ENCODE measurements at places on chromosomes 7 and 10.

- DNase-seq = no peak
Measured at GRCh38 chr7:25068502-25069213, 56.4 kb downstream of the CYCS start.

DNA sequence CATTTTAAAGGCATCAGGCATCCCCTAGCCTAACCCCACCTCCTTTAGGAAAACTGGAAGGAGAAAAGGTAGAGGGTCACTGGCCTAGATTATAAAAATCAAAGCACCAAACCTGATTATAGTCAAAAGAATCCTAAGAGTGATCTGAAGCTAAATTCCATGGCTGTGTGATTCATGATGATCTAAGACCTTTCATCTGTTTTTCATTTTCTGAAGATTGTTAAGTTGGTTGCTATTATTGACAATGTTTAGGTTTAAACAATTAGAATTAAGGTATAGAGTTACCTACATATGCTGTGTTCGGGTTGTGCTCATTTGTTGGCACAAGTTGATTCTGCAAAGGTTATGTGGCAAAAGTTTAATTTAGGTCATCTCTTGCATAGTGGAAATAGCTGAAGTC lies 148.7 kb downstream of the BICC1 start:
- DNase-seq = no peak

- DNase-seq = no peak
Measured at GRCh38 chr10:70884741-70885140, 3.6 kb downstream of the PCBD1 start.

- no peak for DNase-seq
Measured at GRCh38 chr7:121385056-121385799, 10.9 kb downstream of the FAM3C start.

- peak; percentile 20 for DNase-seq
Measured at GRCh38 chr7:47379629-47380324, 202.1 kb downstream of the TNS3 start.

DNA sequence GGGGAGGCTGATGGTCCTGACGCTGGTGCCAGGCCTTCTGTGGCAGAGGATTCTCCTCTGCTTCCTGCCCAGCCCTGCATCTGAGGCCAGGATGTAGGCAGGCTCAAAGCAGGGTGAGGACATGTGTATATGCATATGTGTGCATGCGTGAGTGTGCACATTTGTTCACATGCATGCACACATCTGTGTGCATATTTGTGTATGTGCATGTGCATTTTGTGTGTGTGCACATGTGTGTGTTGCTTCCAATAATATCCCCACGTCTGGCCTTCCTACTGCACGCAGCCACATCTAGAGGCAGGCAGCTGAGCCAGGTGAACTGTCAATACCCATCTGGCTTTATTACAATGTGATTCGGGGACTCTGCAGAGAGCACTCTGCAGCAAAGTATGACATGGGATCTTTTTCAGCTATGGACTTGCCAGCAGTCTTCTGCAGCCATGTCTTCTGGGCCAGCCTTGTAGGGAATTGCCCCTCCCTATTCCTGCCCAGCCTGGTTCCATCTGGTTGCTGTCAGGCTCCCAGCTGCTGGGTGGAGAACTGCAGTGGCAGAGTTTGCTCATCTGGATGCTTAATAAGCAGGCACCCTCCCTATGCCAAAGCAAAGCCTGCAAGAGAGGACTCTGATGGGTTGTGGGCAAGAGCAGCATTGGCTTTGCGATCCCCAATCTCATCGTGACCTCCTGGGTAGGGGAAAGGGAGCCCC lies 140.7 kb downstream of the PFKFB3 start:
- DNase-seq = no peak

GRCh38 chr10:125983161-125983560 lies 86.8 kb downstream of the FANK1 start:
- DNase-seq = no peak

- no peak for DNase-seq
Measured at GRCh38 chr10:68633816-68634466, 73.8 kb downstream of the TET1 start.

DNA sequence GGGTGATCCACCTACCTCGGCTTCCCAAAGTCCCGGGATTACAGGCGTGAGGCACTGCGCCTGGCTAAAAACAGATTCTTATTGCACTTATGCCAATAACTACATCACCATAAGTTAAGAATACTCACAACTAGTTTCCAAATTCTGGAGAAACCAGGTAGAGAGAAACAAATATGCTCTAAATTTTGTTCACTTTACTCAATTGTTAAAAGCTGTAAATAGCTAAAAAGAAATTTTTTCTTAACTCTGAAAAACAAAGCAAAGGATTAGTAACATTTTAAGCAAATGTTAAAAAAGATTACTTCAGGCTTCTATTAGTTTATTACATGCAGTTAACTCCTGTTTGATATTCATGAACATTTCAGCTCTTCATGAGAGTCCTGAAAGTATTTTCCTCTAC lies 28.3 kb upstream of the ZMIZ2 start:
- DNase-seq = no peak

GRCh38 chr10:72802332-72802731 lies 91.2 kb upstream of the OIT3 start:
- DNase-seq = no peak

DNA sequence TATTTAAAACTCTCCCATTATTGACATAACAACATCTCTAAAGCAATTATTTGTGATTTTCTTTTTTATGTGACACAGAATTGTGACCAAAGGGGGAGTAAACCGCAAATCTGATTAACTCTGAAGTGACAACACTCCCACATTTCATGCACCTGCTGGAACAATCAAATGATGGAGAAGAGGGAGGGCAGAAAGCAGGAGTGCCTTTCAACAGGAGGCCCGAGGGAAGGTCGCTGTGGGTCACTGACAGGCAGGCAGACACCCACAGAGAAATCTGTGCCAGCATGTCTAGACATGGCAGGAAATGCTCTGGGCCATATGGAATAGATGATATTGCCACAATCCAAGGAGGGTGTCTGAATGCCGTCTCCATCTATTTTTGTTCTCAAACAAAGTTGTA lies 247.3 kb downstream of the DOCK4 start:
- no peak for DNase-seq

GRCh38 chr10:74912682-74913081 lies 86.3 kb downstream of the KAT6B start:
- DNase-seq = no peak

DNA sequence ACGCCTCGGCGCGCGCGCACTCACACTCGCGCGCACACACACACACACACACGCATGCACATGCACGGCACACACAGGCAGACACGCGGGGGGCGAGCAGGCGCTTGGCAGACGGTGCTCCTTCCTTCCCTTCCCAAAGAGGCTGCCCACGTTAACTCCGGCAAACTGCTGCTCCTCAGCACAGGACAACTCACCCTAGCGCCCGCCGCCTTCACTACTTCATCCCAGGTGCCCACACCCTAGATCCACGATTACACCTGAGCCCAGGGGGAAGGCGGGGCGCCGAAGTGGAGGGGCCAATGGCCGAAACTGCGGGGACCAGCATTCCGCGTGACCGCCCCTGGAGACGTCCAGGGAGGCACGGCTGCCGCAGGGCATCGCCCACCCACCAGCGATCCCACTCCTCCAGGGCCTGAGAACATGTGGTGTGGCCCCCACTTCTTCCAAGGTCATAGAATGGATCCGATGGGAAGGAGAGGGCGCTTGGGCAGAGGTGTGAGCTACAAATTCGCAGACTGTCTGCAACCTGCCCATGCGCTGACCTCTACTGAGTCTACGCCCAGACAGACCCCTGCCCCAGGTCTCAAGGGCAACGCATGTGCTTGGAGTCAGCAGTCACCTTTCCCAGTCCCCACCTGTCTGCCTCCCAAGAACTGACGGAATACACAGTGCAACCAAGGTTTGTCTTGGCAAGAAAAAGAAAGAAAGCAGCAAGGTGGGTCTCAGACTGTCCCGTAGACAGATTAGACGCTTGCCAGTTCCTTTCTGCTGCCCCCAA lies 74.6 kb downstream of the CALN1 start:
- DNase-seq = no peak

DNA sequence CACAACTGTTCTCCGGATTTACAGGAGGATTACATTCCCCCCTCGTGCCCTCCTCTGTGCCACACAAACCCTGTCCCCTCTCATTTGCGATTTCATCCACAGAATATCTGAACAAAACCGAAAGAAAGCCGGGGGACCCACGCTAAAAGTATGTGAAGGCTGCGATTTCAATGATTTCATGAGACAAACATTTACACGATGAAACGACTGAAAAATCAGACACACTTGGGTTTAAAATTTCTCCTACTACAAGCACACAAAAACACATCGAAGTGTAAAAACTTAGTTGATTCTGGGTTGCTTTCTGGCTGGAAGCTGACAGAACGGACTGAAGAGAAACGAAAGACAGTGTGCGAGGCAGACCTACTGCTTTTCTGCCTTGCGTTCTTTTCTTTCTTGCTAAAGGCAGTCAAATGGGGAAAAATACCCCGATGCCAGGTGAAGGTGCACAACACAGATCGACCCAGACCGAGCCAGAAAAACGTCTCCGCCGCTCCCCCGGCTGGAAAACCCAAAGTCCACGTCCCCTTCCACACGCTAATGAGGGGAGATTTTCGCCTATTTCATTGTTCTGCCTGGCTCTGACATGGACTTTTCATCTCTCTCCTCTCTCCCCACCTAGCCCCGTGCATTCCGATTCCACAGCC lies 1.2 kb downstream of the HIPK2 start:
- peak; percentile 14 for DNase-seq

DNA sequence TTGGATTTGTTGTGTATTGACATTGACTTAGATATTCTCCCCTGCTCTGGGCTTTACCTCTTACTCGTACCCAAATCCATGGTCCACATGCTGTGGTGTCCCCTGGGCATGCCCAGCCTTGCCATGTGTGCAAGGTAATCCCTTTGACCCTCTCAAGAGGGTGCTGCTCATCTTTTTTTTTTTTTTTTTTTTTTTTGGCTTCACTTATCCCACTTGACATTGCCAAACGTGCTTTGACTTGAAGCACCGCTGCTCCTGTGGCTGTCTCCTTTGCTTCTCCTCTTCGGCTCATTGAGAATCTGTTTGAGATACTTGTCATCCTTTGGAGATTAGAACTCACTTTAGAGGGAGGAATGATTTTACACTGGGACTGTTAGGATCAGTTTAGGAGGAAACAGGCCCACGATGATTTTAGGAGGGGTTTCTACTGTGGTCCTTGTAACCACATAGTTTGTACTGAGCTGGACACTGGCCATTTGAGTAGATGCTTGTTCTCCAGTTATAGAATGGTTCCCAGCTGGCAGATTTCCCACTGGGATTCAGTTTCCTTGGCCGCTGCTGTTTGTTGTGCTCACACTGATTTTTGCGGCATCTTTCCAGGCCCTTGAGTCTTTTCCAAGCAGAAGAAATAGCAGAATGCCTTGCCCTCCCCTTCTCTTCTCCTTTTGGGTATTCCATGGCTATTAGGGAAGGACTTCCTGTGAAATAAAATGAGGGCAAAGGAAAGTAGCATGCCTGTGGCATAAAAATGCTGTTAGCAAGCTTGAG lies 184.8 kb downstream of the AUTS2 start:
- DNase-seq = peak; percentile 74

Data from urinary bladder (tissue), 4 donors.